Stimulated activated CD8-positive, alpha-beta memory T cell treated with anti-CD3 and anti-CD28 coated beads, Interleukin-15, amount 100 ng/mL, for 48 hours (primary cell): ENCODE measurements at places on chromosomes 2 and 18.
A peak's percentile ranks its signal among the peaks of the same experiment; 100 is the strongest.

GRCh38 chr18:68611311-68611710, 103.6 kb downstream of the TMX3 start:
- DNase-seq: no peak

DNA sequence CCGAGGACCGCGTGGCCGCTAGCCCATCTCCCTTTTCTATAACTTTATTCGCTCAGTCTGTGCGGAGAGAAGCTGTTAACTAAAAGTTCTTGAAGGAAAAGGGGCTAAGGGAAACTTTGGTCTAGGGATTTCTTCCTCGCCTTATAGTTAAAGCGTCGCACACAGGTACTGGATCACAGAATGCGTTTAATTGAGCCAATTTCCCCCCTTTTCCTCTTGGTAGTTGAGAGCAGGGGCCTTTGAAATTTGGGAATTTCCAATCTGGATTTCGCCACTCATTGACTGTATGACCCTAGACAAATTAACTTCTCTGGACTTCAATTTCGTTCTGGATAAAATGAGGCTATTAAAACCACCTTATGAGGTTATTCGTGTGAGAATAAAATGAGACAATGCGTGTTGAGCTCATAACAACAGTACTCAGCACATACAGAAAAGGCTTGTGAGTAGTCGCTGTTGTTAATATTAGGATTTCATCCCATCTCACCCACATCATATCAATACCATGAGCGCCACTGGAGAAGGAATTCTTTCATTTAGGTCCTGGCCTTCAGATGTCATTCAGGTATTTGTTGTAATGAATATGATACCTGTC, 763 bp upstream of the OLA1 start:
- DNase-seq: no peak

- DNase-seq: no peak
These were observed 24.7 kb upstream of the AGAP1 start for GRCh38 chr2:235468978-235469655.

- no peak for DNase-seq
These were observed 38.7 kb downstream of the PKDCC start for GRCh38 chr2:42086500-42086953.

- no peak for DNase-seq
These were observed 402.0 kb upstream of the ACVR2A start for GRCh38 chr2:147442816-147443215.

- no peak for DNase-seq
These were observed 52.8 kb upstream of the ITGA6 start for GRCh38 chr2:172374318-172375240.

DNA sequence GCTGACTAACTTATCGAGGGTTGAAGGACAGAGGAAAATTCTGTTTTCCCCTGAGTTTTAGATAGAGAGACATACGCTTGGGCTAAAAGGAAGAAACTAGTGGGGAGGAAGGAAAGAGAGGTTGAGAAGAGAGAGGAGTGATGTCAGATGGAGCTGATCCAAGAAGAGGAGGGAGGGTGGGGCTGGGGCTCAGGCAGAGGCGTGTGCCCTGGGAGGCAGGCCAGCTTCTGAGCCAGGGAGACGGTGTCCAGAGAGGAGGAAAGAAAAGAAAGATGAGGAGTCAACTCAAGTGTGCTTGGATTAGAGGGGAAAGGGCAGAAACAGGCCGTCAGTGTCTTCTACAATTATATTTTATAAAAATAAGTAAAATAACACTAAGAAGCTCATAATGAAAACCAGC, 56.2 kb downstream of the EMILIN2 start:
- DNase-seq: no peak

DNA sequence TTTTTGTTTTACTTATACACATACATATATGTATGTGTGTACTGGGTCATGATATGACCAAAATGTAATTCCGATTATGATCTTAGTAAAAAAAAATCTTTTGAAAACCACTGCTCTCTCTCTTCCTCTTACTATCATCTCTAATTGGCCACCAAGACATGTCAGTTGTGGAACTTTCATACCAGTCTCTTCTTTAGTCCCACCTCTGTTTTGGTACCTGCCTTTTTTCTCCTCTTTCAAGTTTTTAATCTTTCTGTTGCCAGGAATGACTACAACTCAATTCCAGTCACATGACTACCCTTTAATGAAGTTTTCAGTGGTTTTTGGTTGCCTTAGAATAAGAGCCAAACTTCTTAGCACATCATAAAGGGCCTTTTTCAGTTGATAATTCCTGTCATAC, 17.1 kb downstream of the RBM44 start:
- DNase-seq: no peak

- DNase-seq: peak; percentile 11
These were observed 328 bp downstream of the DTYMK start for GRCh38 chr2:241686324-241686649.

- no peak for DNase-seq
These were observed 66.1 kb downstream of the LRRFIP1 start for GRCh38 chr2:237693291-237693994.

- DNase-seq: no peak
These were observed 31.2 kb downstream of the ALPK2 start for GRCh38 chr18:58597649-58598048.
